Renal cortex interstitium (tissue), 15 donors: ENCODE measurements at places on chromosomes 7 and 10. TPM values are rescaled to one million over a fixed set of nuclear protein-coding genes. Genes with fewer than 3 reads are reported as not detected.

The HOXA5 gene
- 70.3 TPM for polyA plus RNA-seq

GRCh38 chr7:15332956-15333355 lies 228.9 kb downstream of the AGMO start:
- no peak for DNase-seq

DNA sequence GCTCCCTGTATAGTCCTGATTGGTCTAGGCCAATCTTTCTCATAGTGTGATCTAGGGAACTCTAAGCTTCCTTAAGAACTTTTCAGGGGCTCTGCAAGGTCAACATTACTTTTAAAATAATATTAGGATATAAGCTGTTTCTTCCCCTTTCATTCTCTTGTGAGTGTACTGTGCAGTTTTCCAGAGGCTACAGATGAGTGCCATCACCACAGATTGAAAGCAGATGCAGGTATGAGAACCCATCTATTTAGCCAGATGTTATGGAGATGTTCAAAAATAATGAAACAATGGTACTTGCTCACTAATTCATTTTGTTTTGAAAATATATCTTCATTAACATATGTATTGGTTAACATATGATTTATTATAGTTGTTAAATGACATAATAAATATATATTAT lies 169.2 kb upstream of the SEMA3A start:
- no peak for DNase-seq

- DNase-seq = no peak
Observed at GRCh38 chr7:135100856-135101255, 47.0 kb upstream of the TMEM140 start.

- no peak for DNase-seq
Observed at GRCh38 chr10:12218991-12219390, 23.0 kb downstream of the CDC123 start.

- DNase-seq = no peak
Observed at GRCh38 chr7:135486261-135486920, 23.5 kb downstream of the CNOT4 start.

- DNase-seq = no peak
Observed at GRCh38 chr7:22115689-22116088, 170.0 kb upstream of the CDCA7L start.

The NME8 gene
- polyA plus RNA-seq = 0.17 TPM

The TMEM140 gene
- 33.4 TPM for polyA plus RNA-seq

The PNLIPRP3 gene
- not detected for polyA plus RNA-seq

GRCh38 chr7:39951226-39952194 lies 1.5 kb downstream of the CDK13 start:
- peak; percentile 47 for DNase-seq

The LIPN gene
- not detected for polyA plus RNA-seq

DNA sequence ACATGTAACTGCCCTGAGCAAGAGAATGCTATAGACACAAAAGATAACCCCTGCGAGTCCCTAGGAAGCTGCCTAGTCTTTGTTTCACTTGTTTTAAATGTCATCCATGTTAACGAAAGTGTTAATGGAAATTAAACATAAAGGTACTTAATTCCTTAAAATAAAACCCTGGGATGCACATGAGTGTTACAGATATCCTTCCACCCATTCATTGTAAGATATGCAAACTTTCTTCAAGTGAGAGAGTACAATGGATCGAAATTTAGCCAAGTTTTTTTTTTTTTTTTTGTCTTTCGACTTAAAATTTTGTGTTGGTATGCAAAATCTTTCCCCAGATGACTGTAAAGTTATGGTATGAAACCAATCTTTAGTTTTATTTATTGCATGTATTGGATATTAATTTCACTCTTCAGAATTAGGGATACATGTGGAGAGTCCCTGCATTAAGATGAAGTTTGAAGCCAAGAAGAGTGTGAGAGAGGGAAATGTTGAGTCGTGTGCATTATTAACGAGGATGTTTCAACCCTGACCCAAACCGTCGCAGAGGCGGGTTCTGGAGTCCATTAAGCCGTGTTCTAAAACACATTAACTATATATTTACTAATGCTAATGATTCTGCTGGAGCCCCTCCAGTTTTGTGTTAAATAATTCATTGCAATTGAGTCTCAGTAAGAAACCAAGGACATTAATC lies 1.6 kb downstream of the CDK14 start:
- DNase-seq = no peak

The C7orf57 gene
- 1.3 TPM for polyA plus RNA-seq

The C10orf105 gene
- polyA plus RNA-seq = 0.18 TPM

The COL28A1 gene
- 9.6 TPM for polyA plus RNA-seq

The LGI1 gene
- polyA plus RNA-seq = 4.2 TPM

GRCh38 chr10:59995862-59996261 lies 89.5 kb upstream of the CCDC6 start:
- no peak for DNase-seq

The NRCAM gene
- polyA plus RNA-seq = 22.9 TPM

GRCh38 chr7:148717266-148717793 lies 18.6 kb downstream of the CUL1 start:
- DNase-seq = no peak

DNA sequence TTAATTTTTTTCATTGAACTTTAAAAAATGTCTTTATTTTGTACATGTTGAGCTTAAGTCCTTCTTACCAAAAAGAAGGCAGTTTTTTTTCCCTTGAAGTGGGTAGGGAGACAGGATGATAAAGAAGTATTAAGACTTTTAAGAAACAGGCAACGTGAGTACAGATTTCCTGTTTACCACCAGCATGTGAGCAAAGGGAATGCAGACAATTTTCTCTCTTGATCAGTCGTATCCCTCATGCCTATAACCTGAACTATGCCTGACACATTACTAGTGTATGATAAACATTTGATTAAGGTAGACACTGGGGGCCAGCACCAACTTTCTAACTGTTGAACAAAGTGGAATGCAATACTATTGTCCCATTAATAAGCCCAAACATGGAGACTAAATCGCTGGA lies 8.8 kb upstream of the OR2A2 start:
- DNase-seq = no peak

- DNase-seq = no peak
Observed at GRCh38 chr7:4799508-4800268, 24.3 kb downstream of the AP5Z1 start.

The TMEM270 gene
- not detected for polyA plus RNA-seq

GRCh38 chr7:89054361-89054760 lies 258.8 kb upstream of the TEX47 start:
- no peak for DNase-seq

DNA sequence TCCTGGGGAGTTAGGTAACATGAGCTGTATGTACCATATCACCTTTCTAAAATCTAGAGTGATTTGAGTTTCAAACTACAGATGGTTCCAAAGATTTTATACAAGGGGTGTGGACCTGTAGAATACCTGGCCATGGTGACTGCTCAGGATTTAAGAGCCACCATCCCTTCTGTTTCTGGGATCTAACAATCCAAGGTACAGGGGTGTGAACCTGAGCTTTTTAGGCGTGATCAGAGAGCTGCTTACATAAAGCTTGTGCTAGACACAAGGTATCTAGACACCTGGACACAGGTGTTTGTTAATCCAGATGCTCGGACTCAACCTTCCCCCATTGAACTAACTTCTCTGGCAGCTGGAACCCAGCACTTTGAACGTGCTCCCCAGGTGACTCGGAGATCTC lies 516.4 kb downstream of the RPS24 start:
- no peak for DNase-seq
